ENCODE measurements at places on chromosomes 1 and 21. TPM values are rescaled to one million over a fixed set of nuclear protein-coding genes. Genes with fewer than 3 reads are reported as not detected.

- no peak for DNase-seq
These were observed 56.3 kb downstream of the MORN1 start for GRCh38 chr1:2334883-2335534.

The SLC6A17 gene
- total RNA-seq = not detected

DNA sequence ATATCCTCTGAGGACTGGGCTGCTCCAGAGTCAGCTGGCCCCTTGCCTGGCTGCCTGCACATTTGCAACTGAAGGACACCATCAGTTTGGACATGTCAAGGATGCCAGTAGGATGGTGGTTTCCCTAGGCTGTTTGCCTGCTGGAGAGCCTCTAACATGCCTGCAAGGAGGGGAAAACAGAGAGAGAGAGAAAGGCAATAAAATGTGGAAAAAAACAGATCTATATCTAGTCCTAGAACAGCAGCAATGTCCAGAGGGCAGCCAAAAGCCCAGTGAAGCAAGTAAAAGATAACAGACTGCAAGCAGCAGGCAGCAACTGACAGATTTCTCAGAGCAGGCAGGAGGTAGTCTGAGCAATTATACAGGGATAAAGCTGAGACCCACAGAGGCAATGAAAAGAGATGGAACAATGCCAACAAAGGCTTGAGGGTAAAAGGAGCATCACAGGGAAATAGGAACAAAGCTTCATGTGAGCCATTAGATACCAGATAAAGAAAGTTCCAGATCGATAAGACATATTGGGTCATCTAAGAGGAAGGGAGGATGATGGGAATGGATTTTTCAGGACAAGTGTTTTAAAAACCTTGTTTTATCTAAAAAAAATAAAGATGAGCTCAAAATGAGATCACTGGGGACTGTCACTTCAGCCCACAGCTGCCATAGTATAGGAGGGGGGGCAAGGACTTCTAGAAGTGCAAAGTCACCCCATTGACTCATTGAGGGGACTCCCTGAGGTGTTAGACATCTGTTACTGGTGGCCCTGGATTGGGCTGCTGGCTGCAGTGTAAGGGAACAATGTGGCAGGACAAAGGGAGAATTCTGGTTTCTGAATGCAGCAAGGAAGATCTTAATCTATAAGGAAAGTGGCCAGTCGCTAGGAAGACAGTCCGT is 38.6 kb upstream of the GADD45A start:
- DNase-seq = peak; percentile 81

GRCh38 chr1:60636946-60637345 is 445.4 kb upstream of the NFIA start:
- DNase-seq = no peak

DNA sequence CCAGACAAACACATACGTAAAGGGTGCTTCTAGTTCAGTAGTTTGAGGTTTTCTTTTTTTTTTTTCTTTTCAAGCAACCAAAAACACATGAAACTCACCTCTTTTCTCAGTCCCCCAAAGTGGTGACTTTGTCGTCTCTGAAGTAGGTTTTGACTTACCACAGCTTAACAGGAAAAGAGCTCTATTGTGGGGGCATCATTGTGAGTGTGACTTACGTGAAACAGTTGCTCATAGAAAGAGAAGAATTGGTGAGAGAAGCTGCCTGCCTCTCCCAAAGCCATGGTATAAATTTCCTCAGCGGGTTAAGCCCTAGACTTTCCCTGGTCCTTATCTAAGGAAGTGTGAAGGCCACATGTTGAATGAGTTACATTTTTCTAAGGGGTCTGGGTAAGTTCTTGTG is 11.9 kb downstream of the FASLG start:
- no peak for DNase-seq

DNA sequence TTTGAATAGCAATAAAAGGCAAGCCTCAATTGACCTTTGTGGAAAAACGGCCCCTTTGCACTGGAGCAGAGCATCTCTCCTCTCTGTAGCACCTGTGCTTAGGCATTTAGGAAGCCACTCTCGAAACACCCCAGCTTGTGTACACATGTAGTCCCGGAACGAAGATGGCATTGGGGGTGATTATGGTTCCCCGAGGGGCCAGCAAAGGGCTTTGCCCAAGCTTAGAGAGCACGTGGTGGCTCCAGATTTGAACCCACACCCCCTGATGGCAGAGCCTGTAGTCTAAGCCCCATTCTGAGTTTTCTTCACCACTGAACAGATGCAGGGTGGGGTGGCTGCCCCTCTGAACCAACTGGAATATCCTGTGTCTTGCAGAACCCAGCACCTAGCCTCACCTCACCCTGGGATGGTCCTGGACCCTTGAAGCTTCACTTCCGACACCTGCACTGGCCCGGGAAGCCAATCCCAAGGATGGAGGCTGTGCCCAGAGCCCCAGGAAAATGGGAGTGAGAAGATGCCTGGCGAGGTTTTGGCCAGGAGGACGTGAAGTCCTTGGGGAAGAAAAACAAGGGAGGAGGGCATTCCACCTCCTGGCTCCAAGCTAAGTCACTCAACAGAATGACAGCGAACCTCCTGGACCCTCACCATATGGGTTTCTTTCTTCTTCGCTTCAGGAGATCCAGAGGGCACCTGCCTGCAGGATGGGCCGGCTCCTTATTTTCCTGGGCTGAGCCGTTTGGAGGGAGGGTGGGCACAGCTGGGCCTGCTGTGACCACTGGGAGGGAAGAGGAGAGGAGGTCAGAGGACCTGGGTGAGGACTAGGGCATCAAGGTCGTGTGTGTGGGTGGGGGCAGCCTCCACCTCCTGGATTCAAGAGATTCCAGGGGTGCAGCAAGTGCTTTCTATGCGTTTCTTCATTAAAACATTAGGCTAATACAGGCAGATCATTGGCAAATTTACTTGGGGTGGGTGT is 37.7 kb downstream of the IGFN1 start:
- DNase-seq = no peak

DNA sequence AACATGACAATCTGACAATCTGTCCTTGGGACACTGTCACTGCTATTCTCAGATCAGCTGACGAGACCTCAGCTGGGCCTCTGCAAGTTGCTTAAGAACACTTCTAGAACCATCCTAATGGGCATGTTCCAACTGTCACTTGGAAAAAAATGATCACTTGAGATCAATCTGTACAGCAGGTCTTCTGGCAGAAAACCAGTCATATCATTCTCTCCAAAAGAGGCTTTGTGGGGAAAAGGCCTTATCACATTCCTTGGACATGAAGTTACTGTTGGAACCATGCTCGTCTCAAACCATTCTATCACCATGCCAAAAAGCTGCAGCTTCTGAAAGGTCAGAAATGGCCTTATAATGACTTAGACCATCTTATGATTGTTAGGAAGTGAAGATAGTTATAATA is 744.2 kb downstream of the USP25 start:
- DNase-seq = peak; percentile 39

The ST6GALNAC3 gene
- total RNA-seq = 4.5 TPM

The FCRL1 gene
- total RNA-seq = not detected

The TENT5C gene
- total RNA-seq = 18.7 TPM

- DNase-seq = no peak
These were observed 49.6 kb downstream of the SLC37A1 start for GRCh38 chr21:42563261-42563660.

GRCh38 chr1:160189649-160190625 is at the start of gene CASQ1:
Gene CASQ1, plus strand, starts transcription at chr1:160190575. Its CDS starts 177 bp downstream, at chr1:160190752.
- peak; percentile 79 for DNase-seq

The CD1B gene
- not detected for total RNA-seq

- DNase-seq = no peak
These were observed 22.3 kb upstream of the APOBEC4 start for GRCh38 chr1:183675381-183675780.

DNA sequence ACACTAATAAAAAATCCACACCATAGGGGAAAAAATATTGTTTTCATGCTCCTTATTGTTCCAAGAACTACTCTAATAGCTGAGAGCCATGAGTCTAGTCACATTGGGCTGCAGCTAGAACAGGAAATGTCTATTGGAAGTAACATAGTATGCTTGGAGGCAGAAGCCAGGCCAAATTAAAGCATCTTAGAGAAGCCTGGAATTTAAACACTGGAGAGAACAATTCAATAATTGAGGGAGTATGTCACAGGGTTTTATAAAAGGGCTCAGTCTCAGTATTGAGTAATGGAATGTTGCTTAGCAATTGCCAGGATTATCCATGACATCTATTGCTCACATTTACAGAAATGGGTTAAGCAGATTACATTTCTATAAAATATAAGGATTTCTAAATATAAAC is 471.3 kb downstream of the LMO4 start:
- DNase-seq = no peak

The AMY1B gene
- not detected for total RNA-seq

DNA sequence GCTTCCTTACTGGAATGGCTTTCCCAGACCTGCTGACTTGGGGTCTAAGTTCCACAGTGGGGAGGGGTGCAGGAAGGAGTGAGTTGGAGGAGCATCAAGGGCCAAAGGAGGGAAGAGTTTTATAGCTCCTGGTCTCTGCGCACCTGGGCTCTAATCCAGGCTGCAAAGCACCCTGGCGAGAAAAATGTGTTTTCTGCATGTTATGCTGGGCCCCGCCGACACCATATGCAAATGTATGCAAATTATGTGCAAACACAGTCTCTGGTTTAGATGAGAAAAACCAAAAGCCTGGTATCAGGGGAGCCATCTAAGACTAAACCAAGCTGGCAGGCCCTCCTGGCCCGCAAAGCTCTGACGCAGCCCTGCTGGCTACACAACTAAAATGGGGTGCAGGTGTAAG is 95.0 kb downstream of the VWA5B1 start:
- no peak for DNase-seq

DNA sequence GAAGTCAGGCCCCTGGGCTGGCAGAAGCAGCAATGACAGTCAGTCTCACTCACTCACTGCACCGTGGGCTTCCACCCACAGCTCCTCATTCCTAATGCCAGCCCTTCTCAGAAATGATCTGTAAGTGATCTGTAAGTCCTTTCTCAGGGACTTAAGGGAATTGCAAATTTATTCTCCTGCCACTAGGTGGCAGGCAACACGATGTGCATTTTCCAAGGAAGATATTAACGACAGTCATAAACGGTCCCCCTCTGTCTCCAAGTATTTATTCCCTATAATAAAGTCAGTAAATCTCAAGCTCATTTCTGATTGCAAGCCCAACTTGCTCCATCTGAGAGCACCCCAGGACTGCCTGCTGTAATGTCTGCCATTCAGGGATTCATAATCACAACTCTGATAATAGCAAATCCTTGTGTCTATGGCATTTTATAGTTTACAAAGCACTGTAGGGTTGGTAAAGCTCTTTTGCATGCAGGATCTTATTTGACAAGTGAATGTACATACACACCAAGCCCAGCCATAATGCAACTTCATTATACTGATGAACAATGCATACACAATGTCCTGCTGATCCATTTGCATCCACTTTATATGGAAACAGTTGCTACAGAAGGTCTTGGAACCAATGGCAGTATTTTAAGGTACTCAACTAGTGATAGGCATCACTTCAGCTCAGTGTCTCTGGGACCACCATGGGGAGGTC is 380.5 kb upstream of the CAMK1G start:
- DNase-seq = no peak

- DNase-seq = no peak
These were observed 10.0 kb downstream of the LRP8 start for GRCh38 chr1:53317646-53318539.

The PLA2G5 gene
- 56.7 TPM for total RNA-seq

The ACTL8 gene
- not detected for total RNA-seq

DNA sequence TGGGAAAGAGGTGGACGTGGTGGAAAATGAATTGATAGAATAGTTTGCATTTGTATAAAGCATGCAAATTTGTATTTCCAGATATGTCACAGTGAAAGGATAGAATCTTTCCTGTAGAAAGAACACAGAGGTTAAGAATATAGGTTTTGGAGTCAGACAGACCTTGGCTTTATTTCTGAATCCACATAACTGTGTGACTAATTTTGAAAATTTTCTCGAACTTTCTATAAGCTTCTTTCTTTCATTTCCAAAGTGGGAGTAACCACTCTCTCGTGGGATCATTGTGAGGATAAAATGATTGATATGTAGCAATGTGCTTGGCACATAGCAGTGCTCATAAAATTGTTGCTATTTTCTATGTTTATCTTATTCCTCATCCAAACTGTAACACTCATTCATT is 108.8 kb downstream of the DISC1 start:
- DNase-seq = no peak

- no peak for DNase-seq
These were observed 71.4 kb downstream of the MRPL39 start for GRCh38 chr21:25535849-25536248.

GRCh38 chr1:210489491-210489890 is 160.8 kb downstream of the HHAT start:
- DNase-seq = no peak

The DMBX1 gene
- total RNA-seq = not detected

GRCh38 chr1:34976384-34977209 is 8.6 kb downstream of the TMEM35B start:
- no peak for DNase-seq

- no peak for DNase-seq
These were observed 448.7 kb downstream of the LTN1 start for GRCh38 chr21:28543975-28544374.

The SRGAP2C gene
- 10.8 TPM for total RNA-seq

The KIRREL1 gene
- 9.5 TPM for total RNA-seq

- DNase-seq = no peak
These were observed 397.9 kb downstream of the HHAT start for GRCh38 chr1:210726621-210727020.

GRCh38 chr1:40161888-40162397 is 756 bp downstream of the RLF start:
- no peak for DNase-seq

The TMEM81 gene
- total RNA-seq = 2.7 TPM

The CD101 gene
- 1.0 TPM for total RNA-seq
